ENCODE measurements at places on chromosomes 7 and 10. TPM values are rescaled to one million over a fixed set of nuclear protein-coding genes. Genes with fewer than 3 reads are reported as not detected.

GRCh38 chr10:128209862-128210214 lies 83.6 kb upstream of the MKI67 start:
- DNase-seq: no peak

GRCh38 chr7:151992375-151992774 lies 33.1 kb upstream of the GALNT11 start:
- DNase-seq: peak; percentile 57

- DNase-seq: peak; percentile 96
These were observed 49.9 kb downstream of the CDHR3 start for GRCh38 chr7:106012935-106013439.

GRCh38 chr10:99793819-99794218 lies 11.4 kb downstream of the ABCC2 start:
- no peak for DNase-seq

GRCh38 chr10:115082506-115082905 lies 10.7 kb upstream of the ATRNL1 start:
- peak; percentile 76 for DNase-seq

Gene HTR7
- total RNA-seq: 19.6 TPM

- peak; percentile 96 for DNase-seq
These were observed at the start of gene NPTX2 for GRCh38 chr7:98617051-98617959. Gene NPTX2, plus strand, starts transcription at chr7:98617285. Its CDS starts 177 bp downstream, at chr7:98617462.

DNA sequence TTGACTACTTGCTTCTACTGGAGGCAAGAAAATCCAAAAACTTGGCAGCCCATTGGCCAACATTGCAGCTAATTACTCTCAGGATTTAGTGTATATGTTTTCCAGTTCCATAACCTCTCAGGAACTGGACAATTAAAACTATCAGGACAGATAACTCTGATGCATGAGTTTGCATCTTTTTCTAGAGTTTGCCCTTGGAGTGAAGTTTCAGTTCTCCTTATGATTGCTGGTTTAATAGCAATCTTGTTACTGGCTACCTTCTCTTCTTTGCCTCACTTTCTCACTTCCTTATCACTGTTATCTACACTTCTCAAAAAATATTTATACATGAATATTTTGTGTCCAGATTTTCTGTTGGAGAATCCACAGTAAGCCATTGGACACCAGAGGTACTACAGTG lies 735.9 kb downstream of the PCDH15 start:
- no peak for DNase-seq

- no peak for DNase-seq
These were observed 4.9 kb downstream of the CPA4 start for GRCh38 chr7:130297628-130298543.

- no peak for DNase-seq
These were observed 1.7 kb downstream of the ADRB1 start for GRCh38 chr10:114045136-114046086.

- DNase-seq: no peak
These were observed 770.8 kb upstream of the MBL2 start for GRCh38 chr10:53543410-53543809.

Gene NUTM2A
- total RNA-seq: 0.26 TPM

GRCh38 chr7:122803323-122803722 lies 82.9 kb downstream of the CADPS2 start:
- peak; percentile 17 for DNase-seq

- no peak for DNase-seq
These were observed 38.5 kb upstream of the STEAP4 start for GRCh38 chr7:88344956-88345832.

Gene AP4M1
- 59.9 TPM for total RNA-seq

Gene CXCL12
- 0.29 TPM for total RNA-seq

GRCh38 chr10:111976557-111976956 lies 207.0 kb downstream of the GPAM start:
- no peak for DNase-seq

Gene PNLIPRP1
- not detected for total RNA-seq

- DNase-seq: no peak
These were observed 30.0 kb upstream of the CFAP46 start for GRCh38 chr10:132972149-132972985.

GRCh38 chr7:94394109-94394436 lies 622 bp upstream of the COL1A2 start:
- DNase-seq: no peak

DNA sequence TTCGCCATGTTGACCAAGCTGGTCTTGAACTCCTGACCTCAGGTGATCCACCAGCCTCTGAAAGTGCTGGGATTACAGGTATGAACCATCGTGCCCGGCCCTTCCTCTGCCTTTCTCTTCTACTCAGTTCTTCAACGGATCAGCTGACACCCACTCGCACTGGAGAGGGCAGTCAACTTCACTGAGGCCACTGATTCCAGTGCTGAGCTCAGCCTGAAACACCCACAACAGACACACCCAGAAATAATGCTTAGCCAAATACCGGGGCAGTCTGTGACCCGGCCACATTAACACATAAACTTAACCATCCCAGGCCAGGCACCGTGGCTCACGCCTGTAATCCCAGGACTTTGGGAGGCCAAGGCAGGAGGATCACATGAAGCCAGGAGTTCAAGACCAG lies 119.3 kb upstream of the CHST15 start:
- no peak for DNase-seq

Gene SSMEM1
- 0.13 TPM for total RNA-seq

GRCh38 chr7:11524476-11525397 lies 307.3 kb downstream of the THSD7A start:
- DNase-seq: no peak

DNA sequence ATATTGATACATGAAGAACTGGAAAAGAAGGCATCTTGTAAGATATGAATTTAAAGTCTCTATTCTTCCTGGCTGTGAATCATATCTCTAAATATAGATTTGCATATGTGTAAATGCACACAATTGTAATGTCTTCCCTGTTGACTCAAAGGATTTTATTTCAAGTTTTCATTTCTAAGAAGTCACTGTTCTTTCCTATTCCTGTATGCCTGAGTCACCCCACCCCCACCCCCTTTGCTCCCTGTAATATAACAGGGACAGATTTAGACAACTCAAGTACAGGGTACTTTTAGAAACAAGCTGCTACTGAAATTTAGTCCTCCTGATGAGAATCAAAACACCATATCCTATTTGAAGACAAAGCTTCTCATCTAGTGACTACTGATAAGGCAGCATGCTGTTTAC lies 43.0 kb upstream of the HECTD2 start:
- DNase-seq: peak; percentile 54

DNA sequence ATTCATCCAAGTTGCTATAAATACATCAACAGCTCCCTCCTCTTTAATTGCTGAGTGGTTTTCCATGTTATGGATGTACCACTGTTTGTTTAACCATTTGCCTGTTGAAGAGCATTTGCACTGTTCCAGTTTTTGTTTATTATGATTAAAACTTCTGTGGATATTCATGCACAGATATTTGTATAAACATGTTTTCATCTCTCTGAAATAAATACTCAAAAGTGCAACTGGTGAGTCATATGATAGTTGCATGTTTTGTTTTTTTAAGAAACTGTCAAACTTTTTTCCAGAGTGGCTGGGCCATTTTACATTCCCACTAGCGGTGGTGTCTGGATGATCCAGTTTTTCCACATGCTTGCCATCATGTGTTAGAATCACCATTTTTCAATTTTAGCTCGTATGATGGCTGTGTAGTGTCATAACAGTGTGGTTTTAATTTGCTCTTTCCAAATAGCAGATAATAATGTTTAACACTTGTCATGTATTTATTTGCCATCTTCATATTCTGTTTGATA lies 33.6 kb downstream of the MEOX2 start:
- peak; percentile 63 for DNase-seq

Gene DYDC2
- not detected for total RNA-seq

GRCh38 chr7:54339073-54339472 lies 203.1 kb upstream of the VSTM2A start:
- DNase-seq: peak; percentile 95

- DNase-seq: no peak
These were observed 114.2 kb downstream of the EBF3 start for GRCh38 chr10:129849853-129850252.

DNA sequence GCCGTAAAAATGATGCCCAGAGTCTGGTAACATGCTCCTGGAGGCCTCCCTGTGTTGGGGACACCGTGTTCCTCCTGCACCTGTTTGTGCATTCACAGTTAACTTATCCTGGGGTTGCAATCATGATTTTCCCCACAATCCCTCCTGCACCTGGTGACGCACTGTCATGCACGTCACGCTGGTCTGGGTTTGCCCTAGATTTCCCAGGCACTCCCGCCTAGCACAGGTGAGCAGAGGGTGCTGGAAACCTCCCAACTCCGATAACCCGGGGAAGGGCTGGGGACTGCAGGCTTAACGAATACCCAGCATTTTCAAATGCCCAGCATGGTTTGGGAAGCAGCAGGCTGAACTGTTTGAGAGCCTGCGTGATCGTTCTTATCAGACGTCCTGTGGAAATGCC lies 427.1 kb downstream of the TCERG1L start:
- DNase-seq: no peak

GRCh38 chr10:59904426-59905065 lies 1.8 kb downstream of the CCDC6 start:
- no peak for DNase-seq

- DNase-seq: peak; percentile 29
These were observed 93.7 kb downstream of the MYL10 start for GRCh38 chr7:101535351-101535751.

GRCh38 chr10:107166403-107166802 lies 1.9 kb upstream of the SORCS1 start:
- DNase-seq: no peak

DNA sequence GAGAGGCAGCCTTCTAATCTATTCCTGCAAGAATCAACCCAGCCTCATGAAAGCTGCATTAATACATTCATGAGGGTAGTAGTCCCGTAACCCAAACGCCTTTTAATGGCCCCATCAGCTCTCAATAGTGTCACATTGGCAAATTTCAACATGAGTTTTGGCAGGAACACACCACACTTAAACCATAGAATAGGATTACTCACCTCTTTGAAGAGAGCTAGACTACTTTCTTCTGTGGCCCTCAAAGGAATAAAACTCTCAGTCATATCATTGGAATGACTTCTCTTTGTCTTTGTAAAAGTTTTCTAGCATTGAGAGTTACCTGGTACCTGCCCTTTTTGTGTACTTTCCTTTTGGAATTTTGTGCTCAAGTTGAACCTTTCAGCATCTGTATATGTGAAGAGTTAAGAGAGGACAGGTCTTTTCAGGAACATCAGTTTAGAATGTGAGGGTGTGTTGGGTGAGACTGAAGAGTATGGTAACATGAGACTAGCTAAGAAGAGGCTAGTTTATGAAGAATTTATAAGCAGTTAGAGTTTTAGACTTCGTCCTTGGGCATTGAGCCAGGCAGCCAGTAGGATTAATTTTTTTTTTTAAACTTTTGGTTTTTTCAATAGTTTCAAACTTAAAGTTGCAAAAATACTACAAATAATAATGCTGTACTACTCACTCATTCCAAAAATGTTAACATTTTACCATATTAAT lies 92.6 kb downstream of the MLLT10 start:
- peak; percentile 11 for DNase-seq

Gene CYP26A1
- 0.11 TPM for total RNA-seq

DNA sequence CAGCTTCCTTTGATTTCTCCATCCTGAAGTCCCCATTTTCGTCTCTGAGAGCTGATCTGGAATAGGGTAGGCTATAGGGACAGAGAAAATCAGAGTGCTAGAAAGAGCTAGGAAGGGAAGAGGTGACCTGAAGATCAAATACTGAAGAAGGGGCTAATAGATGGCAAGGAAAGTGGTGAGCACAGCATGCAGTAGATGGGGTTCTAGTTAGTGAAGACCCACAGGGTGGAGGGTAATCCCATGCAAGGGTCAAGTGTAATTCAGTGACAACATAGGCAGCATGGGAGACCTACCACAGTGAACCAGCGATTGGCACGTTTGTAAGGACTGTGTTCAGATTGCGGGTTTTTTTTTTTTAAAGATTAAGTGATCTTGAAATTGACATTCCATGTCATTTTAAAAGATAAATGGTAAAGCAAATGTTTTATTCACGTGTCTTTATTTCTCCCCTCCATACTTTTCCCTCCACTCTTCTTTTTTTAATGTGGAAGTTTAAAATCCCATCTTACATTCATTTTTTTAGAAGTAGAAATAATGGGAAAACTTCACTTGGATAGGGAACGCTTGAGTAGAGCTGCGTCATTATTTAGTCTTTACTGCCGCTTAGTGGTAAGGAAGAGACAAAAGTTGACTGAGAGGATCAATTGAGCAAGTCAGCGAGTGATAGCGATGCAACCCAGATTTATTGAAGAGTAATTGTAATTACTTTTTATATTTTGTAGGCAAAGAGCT lies 21.0 kb upstream of the ABI1 start:
- DNase-seq: peak; percentile 66

GRCh38 chr10:86362129-86362527 lies 4.5 kb downstream of the GRID1 start:
- no peak for DNase-seq

GRCh38 chr7:133587903-133588302 lies 335.0 kb downstream of the EXOC4 start:
- DNase-seq: no peak

DNA sequence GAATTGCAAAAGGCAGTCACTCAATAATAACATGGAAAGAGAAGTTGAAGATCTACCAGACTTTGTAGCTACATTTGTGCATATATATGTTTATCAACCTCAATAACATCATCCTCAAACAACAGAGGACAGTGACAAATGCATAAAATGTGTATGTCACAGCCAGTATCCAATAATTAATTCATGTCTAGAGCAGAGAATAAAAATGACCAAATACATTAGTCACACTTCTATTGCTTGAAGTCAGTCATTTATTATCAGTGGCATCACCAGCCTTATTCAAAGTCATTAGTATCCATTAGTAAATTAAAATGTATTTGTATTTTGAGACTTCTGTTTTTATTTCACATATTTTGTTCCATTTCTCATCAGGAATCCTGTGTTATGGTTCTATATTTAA lies 852.8 kb downstream of the XPNPEP1 start:
- DNase-seq: no peak

Gene ZNF316
- total RNA-seq: 25.0 TPM

- no peak for DNase-seq
These were observed 57.5 kb downstream of the AGMO start for GRCh38 chr7:15504351-15504750.

Gene ITPRID1
- total RNA-seq: not detected

- DNase-seq: peak; percentile 30
These were observed 87.9 kb downstream of the EBF3 start for GRCh38 chr10:129875993-129876726.

- DNase-seq: no peak
These were observed 634 bp downstream of the HECW1 start for GRCh38 chr7:43112941-43113621.

Gene OR2A1
- not detected for total RNA-seq

Gene VIPR2
- total RNA-seq: not detected

DNA sequence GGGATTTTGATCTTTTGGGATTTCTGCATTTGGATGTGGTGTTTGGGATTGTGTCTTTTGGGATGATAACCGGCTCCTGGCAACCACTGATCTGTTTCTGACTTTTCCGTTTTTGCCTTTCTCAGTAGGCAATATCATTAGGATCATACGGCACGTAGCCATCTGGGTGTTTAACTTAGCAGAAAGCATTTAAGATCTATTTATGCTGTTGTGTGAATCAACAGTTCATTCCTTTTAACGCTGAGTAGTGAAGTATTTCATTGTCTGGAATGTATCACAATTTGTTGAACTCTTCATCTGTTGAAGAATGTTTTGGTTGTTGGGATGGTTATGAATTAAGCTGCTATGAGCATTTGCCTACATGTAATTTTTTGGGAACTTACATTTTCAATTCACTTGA lies 459.6 kb downstream of the SDK1 start:
- DNase-seq: peak; percentile 18

GRCh38 chr10:110032801-110033700 lies 25.3 kb downstream of the ADD3 start:
- no peak for DNase-seq

Gene SLC16A9
- total RNA-seq: 0.80 TPM

GRCh38 chr7:148118371-148118770 lies 472.2 kb upstream of the C7orf33 start:
- no peak for DNase-seq
